ENCODE measurements at places on chromosomes 3 and 15.
A peak's percentile ranks its signal among the peaks of the same experiment; 100 is the strongest.

DNA sequence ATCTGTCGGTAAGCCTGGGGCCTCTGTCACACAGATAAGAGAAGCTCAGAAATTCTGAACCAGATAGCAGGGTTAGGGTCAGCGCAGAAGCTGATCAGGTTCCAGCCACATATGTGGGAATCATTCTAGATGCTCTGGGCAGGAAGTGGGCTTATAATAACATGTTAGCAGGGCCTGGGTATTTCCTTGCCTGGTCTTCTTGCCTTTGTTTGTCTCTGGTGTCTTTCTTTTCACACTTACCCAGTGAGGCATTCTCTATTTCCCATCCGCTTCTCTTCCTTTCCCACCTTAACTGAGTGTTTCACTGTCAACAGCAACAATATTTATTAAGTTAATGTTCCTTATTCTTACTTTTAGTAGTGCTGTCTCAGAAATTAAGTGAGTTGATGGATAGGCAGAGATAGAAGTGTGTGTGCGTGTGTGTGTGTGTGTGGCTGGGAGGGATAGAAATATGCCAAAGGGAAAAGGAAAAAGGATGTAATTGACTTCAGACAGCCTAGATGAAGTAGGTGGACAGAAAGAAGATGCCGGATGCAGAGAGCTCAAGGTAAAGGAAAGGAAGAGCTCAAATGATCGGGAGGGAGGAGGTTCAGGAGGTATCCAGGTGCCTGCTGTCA is 2.0 kb downstream of the PLA1A start:
- no peak for DNase-seq

- no peak for DNase-seq
These were observed 37.1 kb downstream of the CTXND1 start for GRCh38 chr15:80214910-80215309.

GRCh38 chr3:32821686-32822296 is 4.0 kb downstream of the TRIM71 start:
- DNase-seq = no peak

DNA sequence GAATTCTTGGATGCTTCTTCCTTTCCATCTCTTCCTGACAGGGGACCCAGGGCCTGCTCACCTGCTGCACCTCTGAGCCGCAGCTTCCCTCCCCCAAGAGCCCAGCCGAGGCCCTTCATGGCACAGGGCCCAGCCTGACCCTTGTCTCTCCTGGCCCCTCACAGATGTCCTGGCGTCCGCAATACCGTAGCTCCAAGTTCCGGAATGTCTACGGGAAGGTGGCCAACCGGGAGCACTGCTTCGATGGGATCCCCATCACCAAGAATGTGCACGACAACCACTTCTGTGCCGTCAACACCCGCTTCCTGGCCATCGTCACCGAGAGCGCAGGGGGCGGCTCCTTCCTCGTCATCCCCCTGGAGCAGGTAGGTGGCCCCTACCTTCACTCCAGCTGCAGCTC is 66.2 kb downstream of the CORO2B start:
- no peak for DNase-seq

DNA sequence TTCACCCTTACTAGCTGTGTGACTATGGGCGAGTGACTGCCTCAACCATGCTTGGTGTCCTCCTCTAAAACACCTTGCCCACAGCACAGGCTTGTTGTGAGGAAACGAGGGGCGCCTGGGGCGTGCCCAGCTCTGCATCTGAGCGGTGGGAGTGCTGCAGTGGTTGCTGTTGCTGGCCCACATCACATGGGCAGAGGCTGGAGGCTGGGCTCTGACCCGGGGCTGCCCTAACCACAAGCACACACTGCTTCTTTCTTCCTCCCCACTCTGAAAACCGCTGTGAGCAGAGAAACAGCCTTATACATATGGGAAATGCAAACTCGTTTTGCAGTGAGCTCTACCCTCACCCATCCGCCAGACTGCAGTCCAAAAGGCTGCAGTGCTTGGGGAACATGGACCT is 74.8 kb upstream of the RPL32 start:
- DNase-seq = no peak

- peak; percentile 22 for DNase-seq
These were observed 32.2 kb upstream of the SEC13 start for GRCh38 chr3:10353160-10353559.

DNA sequence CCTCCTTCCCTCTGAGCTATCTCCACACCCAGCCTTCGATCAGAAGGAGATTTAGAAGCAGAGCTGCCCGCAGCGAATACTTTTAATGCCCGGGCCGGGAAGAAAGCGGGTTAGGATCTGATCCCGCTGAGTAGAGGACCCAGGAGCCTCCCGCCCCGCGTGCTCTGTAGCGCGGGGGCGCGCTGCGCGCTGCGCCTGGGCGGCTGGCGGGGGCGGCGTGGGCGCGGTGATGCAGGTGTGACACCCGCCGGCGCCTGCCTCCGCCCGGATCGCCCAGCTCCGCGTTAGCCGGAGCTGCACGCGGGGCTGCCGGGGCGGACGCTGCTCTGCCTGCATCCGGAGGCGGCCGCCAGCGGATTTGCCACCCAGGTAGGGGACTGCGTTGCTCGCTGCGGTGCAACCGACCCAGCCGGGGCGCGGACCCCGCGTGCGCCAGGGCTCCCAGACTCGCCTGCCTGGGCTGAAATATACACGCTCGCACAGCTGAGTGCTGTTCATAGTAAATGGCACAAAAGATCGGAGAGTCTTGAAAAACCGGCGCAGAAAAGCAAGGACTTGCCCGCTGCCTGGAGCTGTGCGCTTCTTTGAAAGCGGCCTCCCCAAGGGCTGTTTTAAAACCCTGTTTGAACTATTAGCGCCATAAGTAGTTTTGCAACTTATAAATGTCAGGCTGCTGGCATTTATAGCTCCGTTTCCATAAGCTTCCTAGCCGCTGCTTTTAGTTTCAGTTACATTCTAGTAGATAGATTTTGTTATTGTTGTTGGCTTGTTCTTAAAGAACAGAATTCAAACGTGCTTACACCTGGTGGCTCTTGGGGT is at the start of gene SV2B:
Gene SV2B (plus strand): TSS at position 263 of the 819 bp plus-strand sequence. CDS start 126,007 bp downstream, outside the sequence.
- DNase-seq = peak; percentile 51

DNA sequence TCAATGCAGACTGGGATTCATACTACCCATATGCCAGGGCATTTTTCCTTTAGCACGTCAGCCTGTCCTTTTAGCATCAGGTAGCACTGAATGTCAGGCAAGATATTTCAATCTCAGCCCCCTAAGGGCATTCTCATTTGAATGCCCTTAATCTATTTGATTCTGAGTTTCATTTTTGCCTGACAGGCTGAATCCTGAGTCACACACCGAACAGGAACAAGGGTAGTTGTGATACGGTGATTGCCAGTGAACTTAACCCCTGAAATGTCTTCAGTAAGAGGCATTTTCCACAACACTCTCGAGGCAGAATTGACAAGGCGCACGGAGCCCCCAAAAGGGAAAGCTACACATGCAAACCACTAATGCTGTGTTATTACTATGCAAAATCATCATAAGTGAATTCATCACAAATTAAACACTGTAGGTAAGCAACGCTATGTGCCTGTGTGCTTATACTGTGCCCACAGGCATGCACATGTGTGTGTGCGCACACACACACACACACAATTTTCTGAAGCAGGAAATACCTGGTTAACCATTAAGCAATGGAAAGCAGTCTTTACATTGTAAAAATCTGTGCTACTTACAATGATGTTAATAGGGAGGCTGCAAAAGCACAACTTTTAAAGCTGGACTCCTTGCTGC is 130.4 kb downstream of the ZNF385D start:
- DNase-seq = no peak

DNA sequence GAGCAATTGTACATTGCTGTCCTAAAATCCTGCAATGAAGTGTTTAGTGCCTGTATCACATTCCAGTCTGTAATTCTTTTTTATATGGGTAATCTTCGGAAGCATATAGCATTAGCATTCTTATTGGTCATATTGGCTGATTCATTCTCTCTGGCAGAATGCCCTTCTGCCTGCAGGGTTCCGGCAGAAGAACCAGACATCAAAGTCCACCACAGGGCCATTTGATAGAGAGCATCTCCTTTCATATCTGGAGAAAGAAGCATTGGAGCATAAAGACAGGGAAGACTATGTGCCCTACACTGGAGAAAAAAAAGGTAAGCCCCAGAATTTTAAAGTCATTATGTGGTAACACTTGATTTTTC is 39.6 kb downstream of the TMOD3 start:
- no peak for DNase-seq

DNA sequence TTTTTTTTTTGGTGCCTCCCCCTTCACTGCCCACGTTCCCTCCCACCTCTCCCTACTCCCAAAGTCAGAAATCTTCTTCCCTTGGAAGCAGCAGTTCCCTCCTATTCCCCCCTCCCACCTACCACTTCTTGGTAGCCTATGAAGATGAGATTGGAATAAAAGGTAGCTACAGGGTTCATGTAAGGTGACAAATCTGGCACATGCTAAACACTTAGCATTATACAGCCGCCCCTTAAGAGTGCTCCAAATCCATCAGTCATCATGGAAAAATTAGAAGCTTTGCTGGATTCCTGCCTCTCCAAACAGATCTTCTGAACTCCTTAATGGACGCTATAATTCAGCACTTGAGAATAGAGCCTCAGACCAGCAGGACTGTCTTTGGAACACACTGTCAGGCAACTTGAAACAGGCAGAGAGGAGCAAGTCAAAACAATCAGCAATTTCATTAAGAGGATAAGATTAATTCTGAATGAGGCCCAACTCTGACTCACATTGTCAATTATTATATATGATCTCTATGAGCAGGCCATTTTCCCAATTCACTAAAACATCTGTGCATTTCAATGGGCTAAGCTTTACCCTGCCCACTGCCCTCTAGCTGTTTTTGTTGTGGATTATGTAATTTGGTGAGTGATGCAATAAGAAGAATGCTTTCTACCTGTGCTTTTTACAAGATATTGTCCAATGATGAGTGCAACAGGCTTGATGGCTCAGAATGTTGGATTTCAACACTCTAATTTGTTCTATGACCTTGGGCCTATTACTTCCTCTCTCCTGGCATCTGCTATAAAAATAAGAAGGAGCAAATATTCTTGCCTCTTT is 34.6 kb upstream of the SPRED1 start:
- no peak for DNase-seq

GRCh38 chr3:85838921-85839320 is 880.1 kb downstream of the CADM2 start:
- DNase-seq = no peak

- no peak for DNase-seq
These were observed 50.4 kb upstream of the ATP2C1 start for GRCh38 chr3:130843441-130843840.

DNA sequence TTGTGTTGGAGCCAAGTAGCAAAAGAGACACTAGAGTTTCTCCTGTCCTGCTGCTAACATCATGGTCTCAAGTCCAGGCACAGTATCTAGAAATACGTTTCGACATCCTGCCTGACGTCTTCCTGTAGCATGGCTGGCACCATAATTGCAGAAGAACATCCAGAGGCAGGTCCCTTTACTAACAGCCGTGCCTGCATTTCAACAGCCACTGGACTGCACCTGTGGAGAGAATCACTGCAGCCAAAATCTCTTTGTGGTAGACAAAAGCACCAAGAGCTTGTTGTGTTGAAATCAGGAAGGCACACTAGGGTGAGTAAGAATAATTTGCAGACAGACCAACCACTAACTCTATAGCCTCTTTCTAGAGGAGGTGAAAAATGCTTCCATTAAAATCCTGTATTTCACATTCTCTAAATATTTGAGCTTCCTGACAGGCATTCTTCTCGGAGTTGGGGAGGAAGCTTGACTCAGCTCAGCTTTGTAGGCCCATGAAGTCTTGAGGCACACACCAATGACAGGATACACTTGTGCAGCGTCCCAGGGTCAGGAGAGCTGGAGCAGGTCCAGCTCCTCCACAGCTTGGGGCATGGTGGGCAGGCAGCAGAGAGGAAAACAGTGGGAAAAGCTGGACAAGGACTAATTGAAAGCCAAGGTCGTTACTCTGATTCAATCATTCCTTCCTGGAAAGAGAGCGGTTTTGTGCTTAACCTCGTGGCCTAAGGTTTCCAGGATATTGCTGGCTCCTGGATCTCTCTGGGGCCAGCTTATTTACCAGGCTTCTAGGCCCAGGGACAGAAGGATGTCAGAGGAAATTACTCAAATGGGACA is 244.9 kb downstream of the FAM43A start:
- no peak for DNase-seq

GRCh38 chr3:44060164-44060563 is 181.5 kb upstream of the TOPAZ1 start:
- no peak for DNase-seq

GRCh38 chr3:33439546-33440327 is 468 bp downstream of the UBP1 start:
- DNase-seq = peak; percentile 53
